Stimulated activated CD4-positive, alpha-beta T cell treated with anti-CD3 and anti-CD28 coated beads, Interleukin-15, amount 100 ng/mL, for 48 hours (primary cell): ENCODE measurements at places on chromosomes 4 and X.

GRCh38 chr4:108210989-108211835 lies 42.5 kb upstream of the LEF1 start:
- no peak for DNase-seq

- no peak for DNase-seq
These were observed 4.7 kb upstream of the NKX6-1 start for GRCh38 chr4:84503495-84504437.

GRCh38 chr4:152279234-152279566 lies 256.7 kb downstream of the FBXW7 start:
- no peak for DNase-seq

DNA sequence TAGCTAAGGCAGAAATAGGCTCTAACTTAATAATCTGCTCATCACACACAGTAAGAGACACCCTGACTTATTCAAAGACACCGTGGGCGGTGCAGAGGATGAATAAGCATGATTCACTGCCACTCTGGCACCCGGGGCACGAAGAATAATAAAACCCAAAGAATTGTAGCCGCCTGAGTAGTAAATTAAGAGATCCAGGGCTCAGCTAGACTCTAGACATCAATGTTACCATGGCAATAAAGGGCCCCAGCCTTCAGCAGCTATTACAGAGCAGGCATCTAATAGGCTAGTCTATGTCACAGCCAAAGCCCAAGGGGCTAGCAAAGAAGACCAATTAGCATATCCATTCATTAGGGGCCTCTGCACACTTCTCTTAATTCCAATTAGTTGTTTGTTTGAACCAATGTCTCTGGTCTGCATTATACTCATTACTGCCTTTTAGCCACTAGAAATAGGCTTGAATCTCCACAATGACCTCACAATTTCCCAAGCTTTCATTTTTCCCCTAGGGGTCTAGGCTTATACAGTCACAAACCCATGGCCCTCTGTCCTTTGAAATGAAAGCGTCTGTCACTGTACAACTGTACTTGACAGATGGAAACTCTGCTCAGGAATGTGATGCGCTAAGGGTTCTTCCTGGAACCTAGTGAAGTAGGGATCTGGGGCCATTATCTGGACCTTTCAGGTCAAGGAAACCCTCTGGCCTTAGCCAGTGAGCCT lies 3.0 kb upstream of the ATP1B4 start:
- peak; percentile 36 for DNase-seq

DNA sequence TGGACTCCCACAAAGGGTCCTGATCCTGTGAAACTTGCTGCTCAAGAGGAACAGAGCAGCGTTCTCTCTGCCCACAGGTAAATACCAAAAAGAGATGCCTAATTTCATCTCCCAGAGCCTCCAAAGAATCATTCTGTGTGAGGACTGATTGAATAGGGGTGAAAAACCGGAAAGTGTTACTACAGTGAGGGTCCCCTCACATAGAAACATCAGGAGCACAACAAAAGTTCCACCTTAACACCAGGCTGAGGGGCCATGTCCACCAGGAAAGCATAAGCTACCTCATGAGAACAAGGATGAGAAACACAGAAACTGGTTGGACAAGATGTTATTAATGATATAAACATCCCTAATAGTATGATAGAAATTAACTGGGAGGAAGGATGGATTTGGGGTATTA lies 140.9 kb downstream of the NWD2 start:
- no peak for DNase-seq

- no peak for DNase-seq
These were observed 31.2 kb upstream of the UXT start for GRCh38 chrX:47690175-47690574.

- DNase-seq, result no peak
These were observed 29.3 kb downstream of the CLCN3 start for GRCh38 chr4:169649545-169650226.

DNA sequence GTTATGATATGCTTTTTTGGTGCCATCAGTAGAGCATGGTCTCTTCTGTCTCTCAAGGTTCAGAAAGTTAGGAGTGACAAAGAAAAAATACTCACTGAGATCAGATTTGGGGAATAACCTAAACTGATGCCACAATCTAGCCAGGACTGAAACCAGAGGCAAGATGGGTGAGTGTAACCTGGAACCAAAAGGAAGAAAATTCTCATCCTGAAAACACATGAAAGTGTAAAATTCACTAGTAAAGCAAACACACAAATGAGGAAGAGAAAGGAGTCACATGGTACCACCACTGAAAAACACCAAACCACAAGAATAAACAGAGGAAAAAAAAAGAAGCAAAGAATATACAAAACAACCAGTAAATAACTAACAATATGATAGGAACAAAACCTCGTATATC lies 96.4 kb downstream of the ANXA10 start:
- no peak for DNase-seq

- no peak for DNase-seq
These were observed 103.7 kb upstream of the RAPGEF2 start for GRCh38 chr4:158999166-158999682.

GRCh38 chr4:148215202-148215601 lies 227.0 kb downstream of the NR3C2 start:
- DNase-seq, result no peak

GRCh38 chr4:20652226-20652885 lies 47.9 kb upstream of the PACRGL start:
- no peak for DNase-seq

DNA sequence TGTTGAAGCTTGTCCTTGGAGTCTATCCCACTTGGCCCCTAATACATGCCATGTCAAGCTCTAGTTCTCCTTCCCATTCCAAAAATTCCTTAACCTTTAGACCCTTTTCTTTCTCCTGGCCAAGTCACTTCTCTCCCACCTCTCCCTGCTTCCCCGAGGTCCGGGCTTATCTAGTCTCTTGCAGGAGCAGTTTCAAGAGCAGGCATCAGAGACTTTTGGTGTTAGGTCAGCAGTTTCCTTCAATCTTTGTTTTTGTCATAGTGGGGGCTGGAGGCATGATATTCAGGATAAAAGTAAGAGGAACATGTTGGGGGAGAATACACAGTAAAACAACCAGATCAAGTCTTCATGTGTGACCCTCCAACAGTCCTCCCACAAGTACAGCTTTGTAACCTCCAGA lies 11.5 kb upstream of the IDS start:
- no peak for DNase-seq

DNA sequence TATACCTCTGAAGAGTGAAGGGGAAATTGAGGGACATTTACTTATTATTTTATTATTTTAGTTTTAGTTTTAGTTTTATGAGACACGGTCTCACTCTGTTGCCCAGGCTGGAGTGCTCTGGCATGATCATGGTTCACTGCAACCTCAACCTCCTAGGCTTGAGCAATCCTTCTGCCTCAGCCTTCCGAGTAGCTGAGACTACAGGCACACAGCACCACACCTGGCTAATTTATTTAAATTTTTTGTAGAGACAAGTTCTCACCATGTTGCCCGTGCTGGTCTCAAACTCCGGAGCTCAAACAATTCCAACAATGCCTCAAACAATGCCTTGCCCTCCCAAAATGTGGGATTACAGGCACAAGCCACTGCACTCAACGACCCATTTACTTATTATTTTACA lies 68.4 kb upstream of the BMP2K start:
- no peak for DNase-seq

- DNase-seq, result no peak
These were observed 75.0 kb downstream of the HS6ST2 start for GRCh38 chrX:132883358-132883915.

DNA sequence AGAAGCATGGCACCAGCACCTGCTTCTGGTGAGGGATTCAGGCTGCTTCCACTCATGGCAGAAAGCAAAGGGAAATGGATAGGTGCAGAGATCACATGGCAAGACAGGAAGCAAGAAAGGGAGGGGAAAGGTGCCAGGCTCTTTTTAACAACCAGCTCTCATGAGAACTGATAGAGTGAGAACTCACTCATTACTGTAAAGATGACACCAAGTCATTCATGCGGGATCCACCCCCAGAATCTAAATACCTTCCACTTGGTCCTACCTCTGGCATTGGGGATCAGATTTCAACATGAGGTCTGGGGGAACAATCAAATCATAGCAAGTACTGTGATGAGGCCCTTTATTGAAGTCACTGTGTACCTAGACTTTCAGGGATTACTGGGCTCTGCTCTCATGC lies 72.0 kb upstream of the PRDM5 start:
- no peak for DNase-seq

GRCh38 chrX:36214924-36215323 lies 295.4 kb downstream of the CFAP47 start:
- no peak for DNase-seq

- no peak for DNase-seq
These were observed 138.7 kb downstream of the CHRNA9 start for GRCh38 chr4:40473578-40474388.

GRCh38 chr4:79315891-79316290 lies 10.0 kb downstream of the NAA11 start:
- no peak for DNase-seq

DNA sequence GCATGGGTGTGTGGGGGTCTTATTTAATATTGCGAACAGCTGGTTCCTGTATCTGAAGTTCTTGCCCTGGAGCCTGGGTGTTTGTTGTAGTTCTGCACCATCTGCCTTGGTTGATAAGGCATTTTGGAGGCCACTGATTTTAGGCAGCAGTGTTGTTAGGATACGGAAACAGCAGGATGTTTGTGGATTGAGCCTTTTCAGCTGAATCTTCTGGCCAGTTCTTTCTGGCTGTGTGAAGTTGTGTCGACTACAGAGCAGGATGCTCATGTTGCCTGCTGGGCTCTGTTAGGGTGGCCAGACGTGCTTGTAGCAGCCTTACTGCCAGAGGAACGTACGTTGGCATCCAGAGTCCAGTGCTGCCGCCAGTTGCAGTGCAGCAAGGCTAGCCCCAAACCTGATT lies 134.2 kb downstream of the PTTG2 start:
- DNase-seq, result no peak

GRCh38 chr4:101911616-101912015 lies 121.1 kb downstream of the BANK1 start:
- DNase-seq, result no peak

DNA sequence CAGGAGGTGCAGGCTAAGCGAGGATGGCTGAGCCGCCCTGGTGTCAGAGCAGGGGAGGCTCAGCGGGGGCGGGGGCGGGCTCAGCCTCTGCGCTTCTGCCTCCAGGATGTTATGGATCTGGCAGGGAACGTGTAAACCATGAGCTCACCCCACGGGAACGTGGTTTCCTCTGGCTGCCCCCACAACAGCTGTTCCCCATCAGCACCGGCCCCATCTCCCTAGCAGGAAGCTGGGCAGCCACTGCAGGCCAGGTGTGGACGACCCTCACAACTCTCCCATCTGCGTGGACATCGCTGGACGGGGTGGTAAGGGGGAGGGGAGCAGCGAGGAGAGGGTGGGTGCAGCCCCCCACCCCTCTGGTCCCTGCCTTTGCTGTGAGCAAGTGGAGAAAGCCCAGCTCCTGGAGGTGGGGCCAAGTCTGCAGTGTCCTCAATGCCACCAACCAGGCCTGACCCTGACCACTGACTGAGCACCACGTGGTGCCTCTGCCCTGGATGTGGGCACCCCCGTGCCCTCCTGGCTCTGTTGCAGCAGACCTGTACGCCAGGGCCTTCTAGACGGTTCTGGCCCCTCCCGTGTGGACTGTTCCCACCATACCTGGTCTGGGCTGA lies 28.1 kb upstream of the SPON2 start:
- no peak for DNase-seq

- DNase-seq, result no peak
These were observed 51.4 kb upstream of the RAPGEF2 start for GRCh38 chr4:159051245-159052071.

GRCh38 chr4:30718021-30718542 lies 2.1 kb upstream of the PCDH7 start:
- no peak for DNase-seq

- no peak for DNase-seq
These were observed 60.4 kb upstream of the HPF1 start for GRCh38 chr4:169818063-169818679.

- no peak for DNase-seq
These were observed 43.9 kb upstream of the HMX1 start for GRCh38 chr4:8915201-8916200.

GRCh38 chr4:37879365-37879764 lies 11.5 kb upstream of the TBC1D1 start:
- no peak for DNase-seq

DNA sequence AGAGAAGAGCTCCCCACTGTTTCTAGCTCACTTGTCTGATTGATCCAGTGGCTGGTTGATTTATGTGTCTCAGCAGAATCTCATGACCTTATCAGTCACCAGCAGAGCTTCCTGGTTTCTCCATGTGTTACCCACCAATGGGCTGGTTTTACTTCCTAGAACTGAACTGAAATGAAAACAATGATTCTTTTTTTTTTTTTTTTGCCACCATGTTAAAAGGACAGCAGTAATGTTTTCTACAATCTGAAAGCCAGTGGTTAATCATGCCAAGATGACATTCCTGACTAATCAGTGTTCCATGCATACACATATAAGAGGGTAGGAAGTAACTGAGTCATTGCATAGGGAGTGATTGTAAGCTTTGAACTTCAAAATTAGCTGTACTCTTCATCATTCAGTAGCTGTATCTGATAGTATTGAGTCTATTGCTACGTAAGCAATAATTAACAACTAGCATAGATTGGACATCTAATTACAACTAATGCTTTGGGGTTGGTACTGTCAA lies 67.7 kb downstream of the SLC4A4 start:
- DNase-seq, result no peak

- DNase-seq, result no peak
These were observed 104.3 kb downstream of the APBB2 start for GRCh38 chr4:41110050-41110449.

- no peak for DNase-seq
These were observed 278.1 kb downstream of the NKX6-1 start for GRCh38 chr4:84220990-84221389.

- no peak for DNase-seq
These were observed 6.2 kb downstream of the CCKAR start for GRCh38 chr4:26484032-26484515.

DNA sequence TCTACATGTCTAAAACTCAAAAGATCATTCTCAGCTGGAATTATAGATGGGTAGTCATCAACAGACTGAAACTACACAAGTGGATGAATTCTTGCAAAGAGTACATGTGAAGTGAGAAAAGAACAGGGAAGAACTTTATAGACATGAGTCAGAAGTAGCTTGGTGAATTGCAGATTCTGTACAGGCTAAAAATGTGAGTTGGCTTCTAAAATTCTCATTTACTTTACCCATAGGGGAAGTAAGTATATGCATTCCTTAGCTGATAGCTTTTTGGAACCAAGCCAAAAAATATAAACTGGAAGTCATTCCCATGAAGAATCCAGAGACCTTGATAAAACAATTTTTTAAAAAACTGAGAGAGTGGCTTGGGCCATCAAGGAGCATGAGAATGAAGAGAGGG lies 584.2 kb upstream of the FTHL17 start:
- DNase-seq, result no peak

- no peak for DNase-seq
These were observed 7.5 kb downstream of the P2RY4 start for GRCh38 chrX:70252491-70252890.

- DNase-seq, result no peak
These were observed 142.7 kb upstream of the MAP3K15 start for GRCh38 chrX:19658030-19658429.

GRCh38 chr4:145732001-145732815 lies 52.3 kb downstream of the C4orf51 start:
- DNase-seq, result no peak

GRCh38 chrX:154918060-154918483 lies 31.9 kb downstream of the F8A1 start:
- no peak for DNase-seq
